Stimulated activated CD4-positive, alpha-beta T cell treated with anti-CD3 and anti-CD28 coated beads, Interleukin-1b, Interleukin-23, amount 100 ng/mL, for 48 hours (primary cell): ENCODE measurements at places on chromosomes 1 and 21.

DNA sequence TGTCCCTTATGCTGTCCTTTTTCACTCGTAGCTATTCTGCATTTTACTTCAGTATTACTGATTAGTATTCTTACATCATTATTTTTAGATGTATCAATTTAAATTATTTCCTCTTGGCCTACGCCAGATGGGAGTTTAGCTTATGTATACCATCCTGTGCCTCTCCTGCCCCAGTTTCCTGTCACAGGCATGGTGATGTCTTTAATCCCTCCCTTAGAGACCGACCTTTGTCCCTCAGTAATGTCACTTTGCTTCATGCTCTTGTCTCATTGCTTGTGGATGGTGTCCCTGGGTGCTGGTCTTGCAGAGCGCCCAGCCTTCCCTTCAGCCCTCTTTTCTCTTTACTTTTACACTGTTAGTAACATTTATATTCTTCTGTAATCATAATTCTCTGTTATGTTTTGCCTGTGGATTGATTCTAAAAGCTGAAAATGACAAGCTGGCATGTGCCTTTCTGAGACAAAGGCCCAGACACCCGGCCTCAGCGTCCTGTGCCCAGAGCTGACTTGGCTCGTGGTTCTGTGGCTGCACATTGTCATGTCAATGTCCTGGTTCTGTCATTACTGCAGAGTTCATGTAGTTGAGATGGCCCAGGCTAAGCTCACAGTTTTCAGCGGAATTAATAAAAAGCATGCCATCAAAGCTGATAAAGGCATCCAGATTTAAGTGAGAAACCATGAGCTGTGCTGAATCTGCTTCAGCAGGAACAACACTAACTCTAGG lies 100.7 kb downstream of the MTR start:
- no peak for DNase-seq

DNA sequence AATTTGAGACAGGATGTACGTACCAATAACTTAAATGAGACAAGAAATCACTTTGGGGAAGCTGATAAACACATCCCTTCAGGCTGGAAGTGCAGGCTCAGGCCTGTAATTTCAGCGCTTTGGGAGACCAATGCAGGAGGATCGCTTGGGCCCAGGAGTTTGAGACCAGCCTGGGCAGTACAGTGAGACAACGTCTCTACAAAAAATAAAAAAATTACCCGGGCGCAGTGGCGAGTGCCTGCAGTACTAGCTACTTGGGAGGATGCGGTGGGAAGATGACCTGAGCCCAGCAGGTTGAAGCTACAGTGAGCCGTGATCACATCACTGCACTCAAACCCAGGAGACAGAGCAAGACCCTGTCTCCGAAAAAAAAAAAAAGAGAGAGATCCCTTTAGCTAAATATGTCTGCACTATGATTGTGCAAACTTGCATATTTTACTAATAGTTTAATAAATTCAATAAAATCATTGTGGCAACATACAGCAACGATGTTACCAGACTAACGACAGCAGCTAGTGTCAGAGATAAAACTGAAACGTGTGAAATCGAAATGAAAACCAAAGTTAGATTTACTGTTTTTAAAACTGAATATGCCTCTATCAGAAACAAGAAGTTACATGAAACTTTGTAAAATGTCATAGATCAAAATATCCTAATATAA lies 54.7 kb downstream of the CD2 start:
- DNase-seq: no peak

- peak; percentile 56 for DNase-seq
These were observed 655 bp downstream of the USF1 start for GRCh38 chr1:161044908-161045735.

- no peak for DNase-seq
These were observed 62.5 kb upstream of the PTGFRN start for GRCh38 chr1:116847190-116847589.

GRCh38 chr1:228697207-228698016 lies 37.9 kb upstream of the RHOU start:
- no peak for DNase-seq

- DNase-seq: no peak
These were observed 35.1 kb upstream of the IFNGR2 start for GRCh38 chr21:33368124-33368523.

DNA sequence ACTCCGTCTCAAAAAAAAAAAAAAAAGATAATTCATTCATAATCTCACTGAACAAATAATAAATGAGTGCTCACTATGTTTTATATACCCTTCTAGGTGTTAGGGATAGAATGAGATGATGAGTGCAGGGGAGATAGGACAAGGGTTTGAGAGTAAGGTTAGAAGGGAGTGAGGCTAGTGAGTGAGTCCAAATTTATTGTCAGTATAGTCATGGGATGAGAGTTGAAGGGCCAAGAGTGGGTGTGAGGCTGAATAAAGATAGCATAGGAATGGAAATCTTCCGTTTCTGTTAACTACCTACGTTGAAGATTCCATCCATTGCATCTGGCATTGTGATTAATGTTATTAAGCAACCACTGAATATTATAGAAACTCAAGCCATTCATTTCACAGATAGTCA lies 16.8 kb downstream of the GNAI3 start:
- DNase-seq: no peak

DNA sequence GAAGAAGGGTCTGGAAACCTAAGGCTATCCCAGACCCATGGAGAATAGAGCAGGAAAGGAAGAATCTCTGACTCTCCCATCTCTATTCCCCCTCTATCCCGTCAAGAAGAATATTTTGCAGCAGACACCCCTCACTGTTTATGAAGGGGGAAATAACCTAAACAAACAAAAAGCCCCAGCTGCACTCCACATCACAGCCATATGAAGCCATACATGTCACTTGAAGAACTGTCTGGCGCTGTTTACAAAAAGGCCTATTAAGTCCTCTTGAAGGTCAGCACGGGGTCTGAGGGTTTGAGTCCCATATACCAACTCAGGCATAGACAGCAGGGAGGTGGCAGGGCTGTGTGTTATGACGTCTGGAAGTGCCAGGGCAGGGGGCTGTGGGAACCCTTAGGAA lies 31.4 kb downstream of the TRABD2B start:
- no peak for DNase-seq

DNA sequence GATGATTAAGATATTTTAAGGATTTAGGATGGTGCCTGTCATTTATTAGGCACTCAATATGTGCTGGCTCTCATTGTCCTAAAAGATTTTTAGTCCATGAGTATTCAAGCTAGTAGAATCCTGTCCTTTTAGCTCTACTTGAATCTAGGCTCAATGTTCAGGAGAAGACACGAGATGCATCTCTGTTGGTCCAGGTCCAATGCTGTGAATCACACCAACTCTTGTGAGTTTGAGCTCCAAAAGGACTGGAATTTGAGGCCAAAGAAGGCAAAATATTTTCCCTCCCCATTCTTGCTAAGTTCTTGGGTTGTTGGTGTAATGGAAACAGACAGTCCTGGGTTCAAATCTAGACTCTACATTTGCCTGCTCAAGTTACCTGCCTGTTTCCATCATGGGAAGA lies 1.4 kb upstream of the PODN start:
- no peak for DNase-seq

DNA sequence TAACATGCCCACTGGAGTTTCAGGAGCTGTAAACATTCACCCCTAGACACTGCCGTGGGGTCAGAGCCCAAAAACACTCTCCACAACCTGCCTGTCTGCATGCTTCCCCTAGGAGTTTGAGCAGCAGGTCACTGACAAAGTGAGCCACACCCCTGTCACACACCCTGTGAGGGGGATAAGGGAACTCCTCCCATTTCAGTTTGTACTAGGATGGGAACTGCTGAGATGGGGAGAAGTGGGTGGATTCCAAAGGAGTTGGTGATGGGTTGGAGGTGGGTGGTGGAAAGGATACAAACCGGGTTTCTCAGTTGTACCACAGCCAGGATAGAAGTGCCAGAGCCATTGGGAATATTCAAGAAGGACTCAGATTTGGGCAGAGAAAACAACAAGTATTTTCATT lies 140.2 kb downstream of the MIS18A start:
- no peak for DNase-seq

GRCh38 chr1:19435851-19436455 lies 49.4 kb downstream of the CAPZB start:
- peak; percentile 42 for DNase-seq

DNA sequence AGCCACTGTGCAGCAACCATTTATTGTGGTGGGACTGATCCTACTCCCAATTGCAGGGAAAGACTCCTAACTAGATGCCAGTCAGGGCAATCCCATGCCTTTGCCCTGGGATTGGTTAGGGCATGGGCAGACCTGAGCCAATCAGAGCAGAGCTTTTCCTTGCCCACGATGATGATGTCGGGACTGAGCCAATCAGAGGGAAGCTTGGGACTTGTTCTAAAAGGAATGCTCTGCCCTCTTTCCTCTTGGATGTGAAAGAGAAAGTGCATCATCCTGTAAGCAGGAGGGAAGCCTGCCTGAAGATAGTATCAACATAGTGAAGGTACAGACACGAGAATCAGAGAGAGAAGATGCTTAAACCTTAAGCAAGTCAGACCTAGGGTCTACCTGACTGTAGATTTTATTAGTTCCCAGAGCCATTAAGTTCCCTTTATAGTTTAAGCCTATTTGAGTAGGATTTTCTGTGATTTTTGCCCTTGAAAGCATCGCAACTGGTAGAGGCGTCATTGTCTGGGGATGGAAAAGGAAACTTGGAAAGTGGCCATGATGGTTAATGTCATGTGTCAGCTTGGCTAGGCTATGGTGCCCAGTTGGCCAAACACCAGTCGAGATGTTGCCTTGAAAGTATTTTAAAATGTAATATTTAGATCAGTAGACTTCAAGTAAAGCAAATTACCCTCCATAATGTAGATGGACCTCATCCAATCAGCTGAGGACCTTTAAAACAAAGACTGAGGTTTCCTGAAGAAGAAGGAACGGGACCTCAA lies 19.9 kb downstream of the IRF2BP2 start:
- DNase-seq: no peak

GRCh38 chr1:190679454-190679853 lies 201.8 kb upstream of the BRINP3 start:
- DNase-seq: no peak

GRCh38 chr21:20527731-20528460 lies 470.3 kb upstream of the NCAM2 start:
- DNase-seq: no peak

- DNase-seq: no peak
These were observed 67.2 kb downstream of the FAM163A start for GRCh38 chr1:179810367-179810715.

DNA sequence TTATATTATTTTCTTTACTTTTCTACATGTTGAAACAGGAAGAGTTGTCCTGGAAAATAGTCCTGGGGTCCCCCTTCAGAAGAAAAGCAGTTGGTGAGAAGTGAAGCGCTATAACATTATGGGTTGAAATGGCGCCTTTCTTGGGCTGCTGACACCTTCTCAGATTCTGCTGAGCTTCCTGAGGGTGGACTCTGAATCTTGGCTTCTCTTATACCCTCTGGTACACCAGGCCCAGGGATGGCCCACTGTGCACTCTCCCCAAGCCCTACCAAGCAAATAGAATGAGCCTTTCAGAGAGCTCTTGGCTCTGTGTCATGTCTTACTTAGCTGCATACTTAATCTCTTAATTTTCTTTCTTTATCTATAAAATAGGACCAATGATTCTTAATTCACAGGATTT lies 42.3 kb downstream of the CD247 start:
- DNase-seq: no peak

DNA sequence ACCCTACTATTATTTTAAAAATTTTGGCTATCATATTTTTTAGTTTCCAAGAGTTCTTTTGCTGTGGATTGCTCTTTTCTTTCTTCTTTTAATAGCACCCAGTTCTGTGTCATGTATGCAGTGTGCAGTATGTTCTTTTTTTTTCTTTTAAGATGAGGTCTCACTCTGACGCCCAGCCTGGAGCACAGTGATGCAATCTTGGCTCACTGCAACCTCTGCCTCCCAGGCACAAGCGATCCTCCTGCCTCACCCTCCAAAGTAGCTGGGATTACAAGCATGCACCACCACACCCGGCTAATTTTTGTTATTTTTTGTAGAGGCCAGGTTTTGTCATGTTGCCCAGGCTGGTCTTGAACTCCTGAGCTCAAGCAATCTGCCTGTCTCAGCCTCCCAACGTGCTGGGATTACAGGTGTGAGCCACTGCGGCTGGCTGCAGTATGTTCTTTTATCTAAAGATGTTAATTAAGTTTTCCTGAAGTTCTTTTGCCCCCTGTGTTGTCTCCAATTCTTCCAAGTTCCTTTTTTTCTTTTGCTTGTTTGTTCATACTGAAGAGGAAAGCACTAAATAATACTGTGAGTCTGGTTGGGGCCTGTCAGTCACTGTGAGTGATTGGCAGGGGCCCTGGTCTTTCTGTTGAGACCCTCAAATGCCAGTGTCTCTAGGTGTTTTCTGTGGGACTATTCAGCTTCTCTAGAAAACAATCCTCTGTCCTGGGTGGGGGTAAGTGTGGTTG lies 17.5 kb upstream of the TTC22 start:
- DNase-seq: no peak

GRCh38 chr1:25917996-25918395 lies 11.8 kb upstream of the STMN1 start:
- no peak for DNase-seq

GRCh38 chr1:226782845-226783601 lies 43.9 kb upstream of the ITPKB start:
- DNase-seq: no peak

- DNase-seq: no peak
These were observed 142.6 kb downstream of the PEX14 start for GRCh38 chr1:10617318-10617717.

DNA sequence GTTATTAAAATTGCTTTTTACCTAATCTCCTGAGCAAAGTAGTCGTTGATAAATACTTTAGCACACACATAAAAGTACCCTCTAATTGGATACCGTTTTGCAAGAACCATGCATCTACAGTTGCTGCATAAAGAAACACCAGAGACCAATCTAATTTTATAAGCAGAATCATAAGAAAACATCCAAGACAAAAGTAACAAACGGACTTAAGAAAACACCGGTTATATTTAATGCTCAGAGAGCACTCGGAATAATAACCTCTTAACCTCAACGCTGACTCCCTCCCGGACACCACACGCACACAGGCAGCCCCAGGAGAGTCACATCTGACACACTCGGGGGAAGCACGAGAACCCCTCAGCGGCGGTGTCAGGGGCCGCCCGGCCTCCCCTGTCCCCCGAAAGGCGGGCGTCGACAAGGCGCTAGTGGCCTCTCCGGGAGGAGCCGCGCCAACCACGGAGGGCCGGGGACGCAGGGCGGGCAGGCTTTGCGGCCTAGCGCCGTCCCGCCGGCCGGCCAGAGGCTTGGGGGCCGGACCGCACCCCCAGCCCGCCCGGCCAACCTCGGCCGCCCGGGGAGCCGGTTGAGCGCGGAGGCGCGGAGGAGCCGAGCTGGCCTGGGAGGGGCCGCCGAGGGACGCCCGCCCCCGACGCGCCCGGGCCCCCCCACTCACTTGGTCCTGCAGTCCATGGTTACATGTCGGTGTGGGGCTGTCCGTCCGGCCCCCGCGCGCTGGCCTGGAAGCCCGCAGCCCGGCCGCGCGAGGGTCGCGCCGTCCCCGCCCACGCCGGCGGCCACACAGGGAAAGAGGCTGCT lies 606 bp downstream of the DENND1B start:
- peak; percentile 67 for DNase-seq

GRCh38 chr1:163980394-163980793 lies 578.6 kb upstream of the PBX1 start:
- DNase-seq: no peak

- no peak for DNase-seq
These were observed 110.9 kb downstream of the TOMM20 start for GRCh38 chr1:235017719-235018118.

GRCh38 chr1:41370225-41370624 lies 9.0 kb downstream of the FOXO6 start:
- DNase-seq: no peak

GRCh38 chr21:39350094-39351005 lies 1.5 kb upstream of the HMGN1 start:
- DNase-seq: no peak

GRCh38 chr1:222140206-222140605 lies 398.3 kb upstream of the DUSP10 start:
- no peak for DNase-seq
